ENCODE measurements at places on chromosomes 1 and 21. TPM values are rescaled to one million over a fixed set of nuclear protein-coding genes. Genes with fewer than 3 reads are reported as not detected.

DNA sequence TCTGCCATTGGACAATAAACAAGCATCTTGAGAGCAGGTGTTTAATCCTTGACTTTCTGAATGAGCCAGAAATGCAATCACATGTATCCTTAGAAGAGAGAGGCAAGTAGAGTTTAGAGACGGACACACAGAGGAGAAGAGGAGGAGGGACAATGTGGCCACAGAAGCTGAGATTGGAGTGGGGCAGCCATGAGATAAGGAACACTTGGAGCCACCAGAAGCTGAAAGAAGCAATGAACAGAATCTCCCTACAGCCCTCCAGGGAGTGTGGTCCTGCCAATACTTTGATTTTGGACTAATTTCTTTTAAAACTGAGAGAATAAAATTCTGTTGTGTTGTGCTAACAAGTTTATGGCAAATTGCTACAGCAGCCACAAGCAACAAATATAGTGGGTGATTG, 141.0 kb downstream of the ATP6V1G3 start:
- DNase-seq, result no peak

- DNase-seq, result no peak
Observed at GRCh38 chr1:220516722-220517042, 11.3 kb upstream of the MARK1 start.

GRCh38 chr1:163781146-163781545, 459.4 kb downstream of the NUF2 start:
- DNase-seq, result no peak

DNA sequence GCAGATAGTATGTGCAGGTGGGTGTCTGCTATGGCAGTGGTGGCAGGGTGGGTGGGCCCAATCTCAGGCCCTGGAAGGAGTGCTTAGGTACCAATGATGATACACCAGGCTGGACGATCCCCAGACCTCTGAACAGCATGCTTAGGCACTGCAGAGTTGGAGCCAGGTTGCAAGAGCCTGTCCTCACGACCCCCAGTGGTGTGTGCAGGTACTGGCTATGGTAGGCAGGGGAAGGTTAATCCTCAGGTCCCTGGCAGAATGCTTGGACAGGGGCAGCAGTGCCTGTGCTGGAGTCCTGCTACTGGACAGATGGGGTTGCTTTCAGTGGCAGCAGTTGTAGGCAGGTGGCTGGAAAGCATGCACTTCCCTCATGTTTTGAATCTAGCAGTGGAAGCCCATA, 100.5 kb upstream of the NEK7 start:
- no peak for DNase-seq

DNA sequence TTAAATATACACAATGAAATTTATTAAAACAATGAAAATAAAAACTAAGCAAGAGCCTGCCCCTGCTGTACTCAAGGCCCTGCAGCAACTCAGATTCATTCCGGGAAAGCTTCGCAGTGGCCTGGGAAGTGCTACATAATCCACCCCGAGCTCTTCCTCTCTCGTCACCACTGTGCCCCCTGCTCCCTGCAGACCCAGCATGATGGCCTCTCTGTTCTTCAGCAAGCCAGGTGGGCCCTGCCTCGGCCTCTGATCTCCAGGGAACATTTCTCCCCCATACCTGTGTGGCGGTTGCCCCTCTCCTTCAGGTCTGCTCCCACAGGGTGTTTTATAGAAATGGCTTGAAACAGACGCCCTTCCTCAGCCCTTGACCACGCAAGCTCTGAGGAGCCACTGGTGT, 10.6 kb downstream of the RNF187 start:
- DNase-seq, result no peak

DNA sequence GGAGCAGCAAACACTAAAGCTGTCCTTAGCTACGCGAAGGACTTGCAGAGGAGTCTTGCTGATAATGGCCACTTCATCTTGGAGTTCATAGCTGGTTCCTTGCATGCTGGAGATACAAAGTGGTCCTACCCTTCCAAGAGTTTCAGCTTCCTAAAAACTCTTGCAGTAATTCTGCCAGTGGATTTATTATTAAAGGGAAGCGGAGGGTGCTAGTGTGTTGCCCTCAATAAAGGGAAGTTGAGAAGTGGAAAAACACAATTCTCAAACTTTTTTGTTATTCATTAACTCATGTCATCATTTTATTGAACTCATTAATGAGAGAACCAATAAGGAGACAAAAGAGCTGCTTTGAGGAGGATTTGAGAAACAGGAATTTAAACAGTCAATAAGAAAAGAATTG, 6.5 kb upstream of the HAPLN2 start:
- DNase-seq, result no peak

DNA sequence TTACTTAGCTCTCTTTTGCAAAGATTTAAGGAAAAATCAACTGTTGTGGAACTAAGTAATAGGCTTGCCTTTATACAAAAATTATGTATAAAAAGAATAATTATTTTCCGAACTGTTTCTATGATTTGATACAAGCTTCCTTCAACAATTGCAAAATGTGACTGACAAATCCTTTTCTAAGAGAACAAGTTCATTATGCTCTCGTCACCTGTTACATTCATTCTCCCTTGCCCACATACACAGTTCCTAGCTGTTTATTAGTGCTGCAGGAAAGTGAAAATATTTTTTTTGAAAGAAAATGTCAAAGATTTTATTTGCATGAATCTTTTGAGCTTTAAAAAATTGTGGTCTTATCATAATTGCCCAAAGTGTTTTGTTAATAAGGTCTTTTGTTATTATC, 466.2 kb downstream of the USP25 start:
- no peak for DNase-seq

DNA sequence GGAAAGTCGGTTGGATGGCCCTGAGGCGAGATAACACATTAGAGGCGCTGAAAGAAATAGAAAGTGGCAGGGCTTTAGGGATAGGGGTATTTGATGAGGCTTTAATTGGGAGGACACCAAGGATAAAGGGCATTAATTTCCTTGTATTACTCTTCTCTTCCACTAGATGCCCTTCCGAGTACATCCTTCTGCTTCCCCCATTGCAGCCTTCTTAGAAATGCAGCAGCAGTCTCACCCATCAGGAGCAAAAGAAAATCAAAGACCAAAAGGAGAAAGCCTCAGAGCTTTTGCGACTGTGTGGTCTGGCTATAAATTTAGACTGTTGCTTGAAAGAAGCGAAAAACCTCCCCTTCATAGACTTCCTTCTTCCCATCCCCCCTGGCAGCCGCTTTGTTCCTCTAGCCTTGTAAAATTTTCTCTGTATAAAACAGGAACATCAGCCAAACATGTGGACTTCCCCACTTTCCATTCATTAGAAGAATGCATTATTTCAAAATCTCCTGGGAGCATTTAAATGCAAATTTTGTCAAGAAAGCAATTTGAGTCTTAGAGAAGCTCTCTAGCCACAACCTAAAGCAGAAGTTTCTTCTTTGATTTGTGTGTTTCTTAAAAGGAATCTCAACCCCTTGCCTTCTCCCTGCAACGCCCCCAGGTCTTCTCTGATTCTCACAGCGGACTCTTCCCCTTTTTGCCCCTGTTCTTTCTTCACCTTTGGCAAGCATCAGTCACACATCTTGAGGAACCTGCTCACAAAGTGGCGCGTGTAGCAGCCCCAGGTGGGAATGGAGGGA, 76.6 kb downstream of the NDUFS5 start:
- no peak for DNase-seq

DNA sequence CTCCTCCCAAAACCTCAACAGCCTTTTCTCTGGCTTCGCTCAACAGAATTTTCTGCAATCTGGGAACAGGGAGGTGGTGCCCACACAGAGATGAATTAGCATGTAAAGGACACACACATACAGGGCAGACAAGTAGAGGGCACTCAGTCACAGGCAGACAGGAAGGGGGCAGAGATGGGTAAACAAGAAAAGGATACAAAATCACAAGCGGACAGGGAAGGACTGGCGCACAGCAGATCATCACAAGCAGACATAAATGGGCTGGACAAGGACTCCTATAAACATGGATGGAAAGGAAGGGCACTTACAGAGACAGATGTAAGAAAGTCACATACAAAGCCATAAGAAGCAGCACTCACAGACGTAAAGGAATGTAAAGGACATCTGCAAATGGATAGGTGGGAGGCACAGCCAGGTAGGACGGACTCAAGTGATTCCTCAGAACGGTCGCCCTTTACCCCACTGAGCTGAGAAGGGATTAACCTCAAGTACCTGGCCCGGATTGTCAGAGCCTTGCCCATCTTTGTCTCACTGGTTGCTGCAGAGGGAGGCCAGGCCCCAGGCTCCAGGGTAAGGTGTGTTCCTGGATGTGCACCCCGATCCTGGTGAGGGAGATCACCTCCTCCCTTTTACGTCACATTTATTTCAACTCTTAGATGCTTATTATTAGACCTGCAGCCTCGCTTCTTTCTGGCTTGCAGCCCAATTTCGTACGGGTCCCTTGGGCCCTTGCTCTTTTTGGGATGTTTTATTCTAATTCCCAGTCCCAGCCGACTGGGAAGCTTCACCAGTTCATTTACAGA, 836 bp upstream of the PRCC start:
- DNase-seq, result peak; percentile 47

GRCh38 chr21:46055863-46056281, 42.0 kb upstream of the COL6A2 start:
- DNase-seq, result peak; percentile 68

GRCh38 chr1:158098256-158098655, 82.4 kb upstream of the CD1D start:
- DNase-seq, result no peak

GRCh38 chr1:219669042-219669441, 56.1 kb upstream of the ZC3H11B start:
- no peak for DNase-seq

- DNase-seq, result no peak
Observed at GRCh38 chr1:222124602-222125001, 382.7 kb upstream of the DUSP10 start.

- no peak for DNase-seq
Observed at GRCh38 chr1:29249170-29249691, 12.9 kb downstream of the PTPRU start.

- no peak for DNase-seq
Observed at GRCh38 chr1:149967041-149967440, 30.4 kb upstream of the MTMR11 start.

DNA sequence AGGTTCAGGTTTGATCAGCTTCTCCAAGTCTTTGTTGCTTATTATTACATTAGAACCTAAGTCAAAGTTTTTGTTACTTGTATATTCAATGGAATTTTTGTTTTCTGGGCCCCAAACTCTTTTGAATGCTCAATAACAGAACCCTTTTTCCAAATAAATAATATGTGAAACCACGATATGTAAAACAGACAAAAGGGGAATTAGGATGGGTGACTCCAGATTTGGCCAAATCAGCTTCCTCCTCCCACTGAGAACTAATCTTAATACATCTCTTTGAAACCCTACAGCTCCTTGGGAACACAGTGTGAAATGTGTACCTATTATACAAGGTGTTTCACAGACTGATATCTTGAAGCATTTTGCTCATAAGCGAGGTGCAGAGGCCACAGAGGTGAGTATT, 67.0 kb upstream of the TNFSF18 start:
- no peak for DNase-seq

DNA sequence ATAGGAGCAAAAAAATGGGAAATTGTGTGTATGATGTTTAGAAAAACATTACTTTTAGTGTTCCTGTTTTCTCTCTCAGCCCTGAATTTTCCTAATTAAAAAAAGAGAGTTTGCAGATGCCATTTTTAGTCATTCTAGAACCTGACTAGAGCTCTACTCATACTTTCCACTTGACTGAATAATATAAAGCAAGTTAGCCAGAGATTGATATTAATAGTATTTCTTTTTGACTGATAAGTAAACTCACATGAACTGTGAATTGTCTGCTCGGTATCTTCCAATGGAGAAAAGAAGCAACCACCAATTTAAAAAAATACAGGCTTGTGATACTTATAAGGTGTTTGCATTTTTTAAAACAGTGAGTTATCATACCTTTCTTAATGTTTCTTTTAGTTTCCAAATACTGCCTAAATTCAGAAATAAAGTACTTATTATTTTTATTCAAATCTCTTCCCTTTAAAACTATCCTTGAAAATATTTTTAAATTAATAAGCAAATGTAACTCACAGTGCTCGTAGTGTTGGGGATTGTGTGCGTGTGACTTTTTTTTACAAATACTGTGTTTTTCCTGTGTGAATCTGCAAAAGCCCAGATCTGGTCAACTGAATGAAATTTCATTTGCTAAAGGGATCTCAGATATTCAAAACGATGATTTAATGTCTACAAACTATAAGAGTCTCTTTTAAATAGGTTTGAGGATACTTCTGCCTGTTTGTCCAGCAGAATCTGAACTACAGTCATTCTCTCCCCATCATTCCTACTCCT, 9.8 kb downstream of the RAP1A start:
- DNase-seq, result no peak

DNA sequence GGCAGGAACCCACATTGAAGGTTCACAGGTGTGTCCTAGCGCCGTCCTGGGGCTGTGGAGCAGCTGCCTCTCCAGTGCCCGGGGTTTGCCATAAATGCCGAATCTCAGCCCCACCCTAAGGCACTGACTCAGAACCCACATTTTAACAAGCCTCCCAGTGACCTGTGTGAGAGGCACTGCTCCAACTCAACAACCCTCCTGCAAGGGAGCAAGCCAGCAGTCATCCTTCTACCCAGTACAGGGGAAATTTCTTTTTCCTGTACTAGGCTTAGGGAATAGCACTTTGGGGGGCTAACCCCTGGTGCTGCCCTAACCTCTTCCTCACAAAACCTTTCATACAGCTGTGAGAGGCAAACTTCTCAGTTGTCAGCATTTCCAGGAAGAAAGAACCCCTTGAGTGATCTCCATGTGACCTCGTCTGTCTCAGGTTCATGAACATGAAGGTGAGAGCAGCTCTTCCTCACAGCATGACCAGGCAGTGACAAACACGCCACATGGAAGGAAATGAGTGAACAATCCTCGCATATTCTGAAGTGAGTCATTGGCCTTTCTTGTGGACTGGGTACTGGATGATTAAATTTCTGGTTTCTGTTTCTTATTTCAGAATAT, 11.4 kb upstream of the BCAR3 start:
- DNase-seq, result no peak

Gene FLG2
- not detected for total RNA-seq

Gene PLA2G4A
- 1.4 TPM for total RNA-seq

Gene DPT
- total RNA-seq, result 35.3 TPM

Gene DMBX1
- total RNA-seq, result not detected

Gene IL20
- not detected for total RNA-seq

Gene FNBP1L
- total RNA-seq, result 23.6 TPM

Gene FASLG
- 0.12 TPM for total RNA-seq

Gene S100A11
- 65.8 TPM for total RNA-seq

Gene EXTL1
- total RNA-seq, result 15.8 TPM

Gene CHIA
- total RNA-seq, result not detected

Gene PRRX1
- 36.5 TPM for total RNA-seq

Gene PRAMEF1
- total RNA-seq, result not detected
